ENCODE measurements at places on chromosomes 2 and 18.

- no peak for DNase-seq
Measured at GRCh38 chr18:77093067-77093430, 39.5 kb downstream of the MBP start.

GRCh38 chr2:54437588-54437987 is 18.5 kb upstream of the SPTBN1 start:
- no peak for DNase-seq

- no peak for DNase-seq
Measured at GRCh38 chr2:69911985-69912563, 2.8 kb upstream of the MXD1 start.

- DNase-seq: no peak
Measured at GRCh38 chr2:240107477-240107796, 28.7 kb downstream of the COPS9 start.

- DNase-seq: no peak
Measured at GRCh38 chr2:55049821-55050099, 491 bp downstream of the RTN4 start.

- DNase-seq: no peak
Measured at GRCh38 chr2:148521181-148521580, 123.4 kb upstream of the EPC2 start.

- DNase-seq: no peak
Measured at GRCh38 chr2:222930862-222931261, 70.0 kb downstream of the ACSL3 start.

DNA sequence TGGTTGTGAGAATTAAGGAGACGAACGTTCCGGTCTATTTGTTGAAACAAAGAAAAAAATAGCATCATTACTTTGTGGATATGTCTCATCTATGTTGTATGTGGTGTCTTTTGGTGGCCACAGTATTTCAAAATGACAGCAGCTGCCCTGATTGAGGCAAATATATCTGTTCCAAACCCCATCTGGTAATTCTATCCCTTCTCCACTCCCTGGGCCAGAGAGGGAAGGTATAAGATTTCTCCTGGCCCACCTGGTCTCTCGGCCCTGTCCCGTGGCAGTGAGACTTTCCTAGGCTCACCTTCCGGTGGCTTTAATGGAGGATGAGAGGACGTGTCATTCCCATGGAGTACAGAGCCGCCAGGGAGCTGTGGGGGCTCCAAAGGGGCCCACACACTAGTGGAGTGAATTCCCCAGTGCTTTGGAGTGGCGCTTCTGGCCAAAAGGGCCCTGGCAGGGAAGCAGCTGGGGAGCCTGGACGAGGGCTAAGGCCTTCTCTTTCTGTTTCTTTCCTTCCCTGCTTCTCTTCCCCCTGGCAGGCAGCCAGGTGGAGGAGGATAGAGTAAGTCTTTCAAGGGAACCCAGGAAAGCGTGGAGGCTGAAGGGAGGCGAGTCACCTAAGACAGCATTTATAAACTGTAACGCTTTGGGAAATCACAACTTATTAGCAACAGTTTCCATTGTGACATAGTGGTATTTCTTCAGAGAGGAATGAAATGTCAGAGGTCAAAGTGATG is 5.6 kb downstream of the FOSL2 start:
- DNase-seq: peak; percentile 46

GRCh38 chr2:176151442-176152287 is at the start of gene HOXD4:
HOXD4 (plus strand) TSS chr2:176151550; CDS start chr2:176151634, 84 bp downstream.
- DNase-seq: no peak

Measured in activated CD4-positive, alpha-beta T cell treated with anti-CD3 and anti-CD28 coated beads for 4 hours (primary cell).